ENCODE measurements at places on chromosomes 7 and 10.
A peak's percentile ranks its signal among the peaks of the same experiment; 100 is the strongest.

GRCh38 chr10:77293347-77293746 lies 344.3 kb downstream of the KCNMA1 start:
- DNase-seq = no peak

DNA sequence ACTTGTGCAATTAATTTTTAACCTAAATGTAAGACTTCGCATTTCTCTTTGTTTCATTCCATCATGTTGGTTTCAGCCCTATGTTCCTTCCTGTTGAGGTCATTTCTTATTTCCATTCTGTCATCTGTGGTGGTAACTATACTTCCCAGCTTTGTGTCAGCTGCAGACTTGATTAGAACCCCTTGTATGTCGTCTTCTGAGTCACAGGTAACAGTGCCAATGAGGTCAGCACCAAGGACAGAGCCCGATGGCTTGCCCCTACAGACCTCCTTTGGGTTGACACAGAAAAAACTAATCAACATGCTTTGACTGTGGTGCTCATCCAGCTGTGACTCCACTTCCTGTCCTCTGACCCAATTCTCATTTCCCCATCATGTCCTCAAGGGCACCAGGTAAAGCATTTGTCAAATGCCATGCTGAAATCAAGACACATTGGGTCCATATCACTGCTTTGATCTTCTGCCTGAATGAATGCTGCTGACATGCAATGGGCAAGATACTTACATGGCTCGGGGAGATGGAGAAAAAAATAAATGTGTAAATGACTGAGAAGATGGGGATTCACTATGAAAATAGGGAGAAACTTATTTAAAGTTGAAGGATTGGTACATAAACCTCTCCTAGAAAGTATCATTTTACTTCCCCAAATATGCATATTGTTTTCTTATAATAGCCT lies 25.6 kb upstream of the CRTAC1 start:
- no peak for DNase-seq

DNA sequence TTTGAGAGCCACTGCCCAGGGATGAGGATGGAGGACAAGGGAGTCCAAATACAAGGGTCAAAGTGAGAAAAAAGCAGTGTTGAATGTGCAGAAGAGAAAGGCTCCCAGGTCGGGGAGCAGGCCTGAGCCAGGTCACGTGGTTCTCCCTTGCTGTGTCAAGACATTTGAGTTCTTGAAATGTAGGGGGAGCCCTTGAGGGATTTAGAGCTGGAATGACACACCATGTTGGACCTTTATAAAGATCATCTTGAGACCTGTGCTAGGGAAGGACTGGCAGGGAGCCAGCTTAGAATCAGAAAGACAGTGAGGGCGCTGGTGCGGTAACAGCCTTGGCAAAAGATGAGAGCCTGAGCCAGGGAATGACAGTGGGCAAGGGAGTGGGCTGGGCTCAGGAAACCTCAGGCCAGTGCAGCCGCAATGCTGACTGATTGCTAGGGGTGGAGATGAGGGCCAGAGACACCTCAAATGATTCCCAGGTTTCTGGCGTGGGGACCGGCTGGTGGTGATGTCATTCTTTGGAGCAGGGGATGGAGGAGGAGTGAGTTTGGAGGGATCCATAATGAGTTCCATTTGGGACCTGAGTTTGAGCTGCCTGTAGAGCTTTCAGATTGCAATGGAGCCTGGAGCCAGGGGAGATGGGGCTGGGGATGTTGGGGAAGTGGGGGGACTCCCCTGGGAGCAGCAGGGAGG lies 120.1 kb downstream of the PTPN20 start:
- DNase-seq = no peak

DNA sequence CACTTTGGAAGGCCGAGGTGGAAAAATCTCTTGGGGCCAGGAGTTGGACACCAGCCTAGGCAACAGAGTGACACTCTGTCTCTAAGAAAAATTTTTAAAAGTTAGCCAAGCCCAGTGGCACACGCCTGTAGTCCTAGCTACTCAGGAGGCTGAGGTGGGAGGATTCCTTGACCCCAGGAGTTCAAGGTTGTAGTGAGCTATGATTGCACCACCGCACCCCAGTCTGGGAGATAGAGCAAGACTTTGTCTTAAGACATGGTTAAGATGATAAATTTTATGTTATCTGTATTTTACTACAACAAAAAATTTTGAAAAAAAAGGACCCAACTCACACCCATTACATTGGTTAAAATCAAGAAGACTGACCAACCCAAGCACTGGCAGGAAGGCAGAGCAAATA lies 44.4 kb upstream of the SMARCD3 start:
- no peak for DNase-seq

DNA sequence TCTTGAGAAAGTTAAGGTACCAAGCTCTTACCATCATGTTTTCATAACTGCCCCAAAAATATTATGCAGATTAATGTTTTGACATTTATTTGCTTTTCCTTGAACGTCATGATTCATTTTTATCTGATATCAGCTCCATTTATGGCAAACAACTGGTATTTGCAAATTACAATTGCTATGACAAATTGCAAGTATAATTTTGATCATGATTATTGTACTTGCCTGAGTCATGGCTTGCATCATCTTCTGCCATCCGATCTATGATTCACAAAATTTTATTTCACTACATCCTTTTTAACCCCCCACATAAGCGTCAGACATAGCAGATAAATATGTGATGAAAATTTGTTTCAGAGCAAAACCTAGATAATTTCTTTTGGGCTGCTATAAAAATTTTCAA lies 155.0 kb downstream of the STK31 start:
- DNase-seq = peak; percentile 53

- no peak for DNase-seq
Measured at GRCh38 chr10:128710098-128710797, 584.0 kb upstream of the MKI67 start.

GRCh38 chr7:121428855-121429489 lies 32.9 kb upstream of the FAM3C start:
- DNase-seq = no peak

DNA sequence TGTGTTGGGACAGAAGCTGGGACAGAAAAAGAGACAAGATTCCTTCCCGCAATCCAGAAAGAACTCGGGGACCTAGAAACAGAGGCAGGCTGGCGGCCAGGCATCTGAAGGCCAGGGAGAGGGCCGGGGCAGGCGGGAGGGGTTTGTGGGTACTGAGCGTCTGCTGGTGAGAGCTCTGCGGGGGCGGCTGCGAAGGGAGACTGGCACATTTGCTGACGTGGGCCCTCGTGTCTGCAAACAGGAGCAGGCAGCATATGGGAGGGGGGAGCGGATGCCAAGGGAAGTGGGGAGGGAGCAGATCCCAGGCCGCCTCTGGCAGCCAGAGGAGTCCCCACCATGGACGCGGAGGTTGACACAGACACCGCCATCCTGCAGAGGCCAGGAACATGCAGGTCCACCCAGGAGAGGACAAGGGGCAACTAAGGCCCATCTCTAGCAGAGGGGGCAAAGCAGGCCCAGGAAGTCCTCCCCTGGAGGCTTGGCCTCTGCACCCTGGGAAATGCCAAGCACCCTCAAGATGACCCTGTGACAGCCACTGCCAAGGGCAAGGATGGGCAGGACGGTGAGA lies 32.2 kb downstream of the KCNH2 start:
- DNase-seq = no peak

DNA sequence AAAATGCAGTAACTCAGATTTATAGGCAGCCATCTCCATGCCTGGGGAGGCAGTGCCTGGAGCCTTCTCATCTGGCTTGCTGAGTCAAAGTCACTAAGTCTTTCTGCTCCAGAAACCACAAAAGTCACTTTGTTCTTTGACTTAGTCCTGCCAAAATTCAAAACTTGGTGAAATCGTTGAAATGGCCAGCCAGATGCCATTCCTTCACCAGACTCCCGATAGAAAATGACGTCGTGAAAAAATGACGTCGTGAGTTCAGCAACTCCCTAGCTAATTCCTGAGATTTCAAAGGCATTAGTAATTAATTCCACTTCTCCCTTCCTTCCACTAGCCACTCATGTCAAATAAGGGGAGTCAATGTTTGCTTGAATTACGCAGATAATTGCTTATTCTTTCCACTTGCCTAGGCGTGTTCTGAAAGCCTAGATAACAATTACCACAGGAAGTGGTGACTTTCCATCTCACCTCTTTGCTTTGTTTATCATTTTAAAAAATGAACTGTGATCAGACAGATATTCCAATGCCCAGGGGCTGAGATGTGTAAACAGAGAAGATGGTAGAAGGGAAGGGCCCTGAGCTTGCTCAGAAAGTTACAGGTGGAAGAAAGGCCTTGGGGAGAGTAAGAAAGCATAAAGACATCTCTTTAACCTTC lies 48.5 kb upstream of the OSBPL3 start:
- DNase-seq = peak; percentile 55

- no peak for DNase-seq
Measured at GRCh38 chr10:70765794-70766594, 19.2 kb downstream of the TBATA start.

GRCh38 chr10:62843600-62843999 lies 27.4 kb upstream of the EGR2 start:
- DNase-seq = no peak

GRCh38 chr10:58414270-58415041 lies 29.2 kb downstream of the TFAM start:
- peak; percentile 30 for DNase-seq

GRCh38 chr10:72095195-72095594 lies 6.8 kb upstream of the SPOCK2 start:
- no peak for DNase-seq

DNA sequence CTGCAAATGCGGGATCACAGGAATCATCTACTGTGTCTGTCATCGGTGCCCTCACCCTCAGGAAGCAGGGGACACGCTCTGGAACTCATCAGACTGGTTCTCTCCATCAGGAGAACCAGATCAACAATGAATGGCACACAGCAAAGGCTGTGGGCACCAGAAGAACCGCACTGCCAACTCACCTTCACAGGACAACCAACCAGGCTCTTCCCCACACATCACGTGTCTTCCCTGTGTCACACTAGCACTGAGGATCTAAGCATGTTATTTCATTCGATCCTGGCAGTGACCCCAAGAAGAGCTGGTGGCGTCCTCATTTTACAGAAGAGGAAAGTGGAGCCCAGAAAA lies 106.1 kb downstream of the TNS3 start:
- no peak for DNase-seq

Measured in skeletal muscle cell (primary cell).